Activated T-cell treated with anti-CD3 and anti-CD28 coated beads for 24 hours (primary cell): ENCODE measurements at places on chromosomes 3 and 15.

DNA sequence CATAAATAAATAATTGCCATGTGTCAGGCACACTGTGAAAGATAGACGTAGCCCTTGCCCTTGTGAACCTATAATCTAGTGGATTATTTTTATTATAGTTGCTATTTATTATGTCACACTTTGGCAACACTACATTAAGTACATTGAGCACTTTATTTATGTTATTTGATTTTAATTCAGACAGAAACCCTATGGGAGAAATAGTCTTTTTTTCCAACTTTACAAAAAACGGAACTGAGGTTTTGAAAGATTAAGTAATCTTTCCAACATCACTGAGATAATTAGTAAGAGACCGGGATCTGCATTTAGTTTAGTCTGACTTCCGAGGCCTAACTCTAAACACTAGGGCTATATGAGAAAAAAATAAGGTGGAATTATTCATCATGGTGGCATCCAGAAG, 2.8 kb upstream of the FILIP1L start:
- no peak for DNase-seq

DNA sequence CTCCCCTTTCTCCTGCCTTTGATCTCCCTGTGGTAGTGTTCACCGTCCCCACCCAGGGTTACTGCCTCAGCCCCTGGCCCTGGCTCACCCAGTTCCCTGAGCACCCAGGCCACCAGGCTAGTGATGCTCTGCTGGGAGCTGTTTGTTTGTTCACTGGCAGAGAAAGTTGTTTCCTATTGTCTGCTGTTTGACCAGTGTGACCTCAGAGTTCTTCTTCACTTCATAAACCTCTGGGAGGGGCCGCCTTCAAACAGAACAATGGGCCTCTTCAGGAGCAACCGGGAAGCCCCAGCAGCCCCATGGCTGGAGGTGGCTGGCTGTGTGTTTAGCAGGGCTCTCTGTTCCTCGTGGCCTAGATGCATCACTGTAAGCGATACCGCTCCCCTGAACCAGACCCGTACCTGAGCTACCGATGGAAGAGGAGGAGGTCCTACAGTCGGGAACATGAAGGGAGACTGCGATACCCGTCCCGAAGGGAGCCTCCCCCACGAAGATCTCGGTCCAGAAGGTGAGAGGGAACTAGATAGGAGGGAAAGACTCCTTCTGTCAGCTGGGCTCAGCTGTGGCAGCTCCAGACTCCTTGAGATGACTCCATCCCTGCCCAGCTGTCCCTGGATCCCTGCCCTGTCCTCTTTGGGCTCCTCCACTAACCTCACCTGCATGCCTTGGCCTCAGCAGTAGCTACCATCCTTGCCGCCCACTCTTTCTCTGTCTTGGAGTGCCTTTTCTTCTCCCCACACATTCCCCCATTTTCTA, 3.4 kb downstream of the CLK3 start:
- DNase-seq, result no peak

GRCh38 chr3:177783767-177784166, 586.5 kb upstream of the TBL1XR1 start:
- DNase-seq, result no peak

DNA sequence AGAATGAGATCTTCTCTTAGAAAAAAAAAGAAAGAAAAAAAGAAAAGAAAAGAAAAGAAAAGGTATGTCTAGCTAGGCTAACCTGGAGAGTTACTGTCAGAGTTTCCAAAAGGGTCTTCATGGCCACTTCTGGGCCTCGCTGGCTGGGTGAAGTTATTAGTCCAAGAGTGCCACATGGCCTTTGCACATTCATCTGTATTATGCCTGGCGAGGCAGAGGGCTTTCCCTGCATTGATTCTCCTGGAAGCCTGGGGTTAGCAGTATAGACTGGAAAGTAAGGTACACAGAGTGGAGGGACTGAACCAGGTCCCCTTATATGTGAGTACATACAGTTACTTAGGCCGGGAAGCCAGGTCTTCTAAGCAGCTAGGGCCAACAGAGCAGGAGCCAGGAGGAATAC, 54.8 kb upstream of the CGNL1 start:
- no peak for DNase-seq
